ENCODE measurements at places on chromosomes 2 and 18.

GRCh38 chr2:113276761-113277425 is 1.8 kb downstream of the PAX8 start:
- DNase-seq, result no peak

GRCh38 chr18:60873708-60874107 is 459.5 kb upstream of the CDH20 start:
- DNase-seq, result no peak

- no peak for DNase-seq
These were observed 1.8 kb downstream of the ACVR1 start for GRCh38 chr2:157874348-157874747.

DNA sequence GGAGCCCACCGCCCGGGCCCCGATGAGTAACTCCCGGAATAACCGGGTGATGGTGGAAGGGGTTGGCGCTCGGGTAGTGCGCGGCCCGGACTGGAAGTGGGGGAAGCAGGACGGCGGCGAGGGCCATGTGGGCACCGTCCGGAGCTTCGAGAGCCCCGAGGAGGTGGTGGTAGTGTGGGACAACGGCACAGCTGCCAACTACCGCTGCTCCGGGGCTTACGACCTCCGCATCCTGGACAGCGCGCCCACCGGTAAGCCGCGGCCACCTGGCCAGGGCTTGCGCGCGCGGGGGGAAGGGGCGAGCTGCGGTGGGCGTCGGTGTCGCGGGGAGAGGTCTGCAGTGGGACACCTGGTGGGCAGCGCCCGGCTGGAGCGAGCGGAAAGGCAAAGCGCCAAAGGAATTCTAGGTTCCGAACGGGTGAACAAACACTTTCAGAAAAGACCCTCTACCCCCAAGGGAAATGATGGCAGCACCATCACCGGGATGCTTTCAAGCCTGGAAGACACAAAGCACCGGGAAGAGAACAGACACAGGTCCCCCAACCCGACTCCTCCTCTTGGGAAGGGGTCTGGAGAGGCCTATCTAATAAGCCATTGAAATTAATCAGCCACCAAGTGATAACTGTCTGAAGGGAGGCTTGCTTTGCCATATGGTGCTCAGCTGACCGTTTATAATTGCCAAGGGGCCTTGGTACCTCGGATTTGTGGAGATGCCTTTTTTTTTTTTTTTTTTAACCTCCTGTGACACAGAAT is 1.1 kb downstream of the MIB1 start:
- peak; percentile 13 for DNase-seq

GRCh38 chr2:40033781-40034180 is 254.7 kb upstream of the THUMPD2 start:
- DNase-seq, result no peak

GRCh38 chr2:168592181-168592831 is 136.2 kb downstream of the CERS6 start:
- no peak for DNase-seq

- DNase-seq, result no peak
These were observed 35.6 kb upstream of the LRRC30 start for GRCh38 chr18:7195266-7195665.

DNA sequence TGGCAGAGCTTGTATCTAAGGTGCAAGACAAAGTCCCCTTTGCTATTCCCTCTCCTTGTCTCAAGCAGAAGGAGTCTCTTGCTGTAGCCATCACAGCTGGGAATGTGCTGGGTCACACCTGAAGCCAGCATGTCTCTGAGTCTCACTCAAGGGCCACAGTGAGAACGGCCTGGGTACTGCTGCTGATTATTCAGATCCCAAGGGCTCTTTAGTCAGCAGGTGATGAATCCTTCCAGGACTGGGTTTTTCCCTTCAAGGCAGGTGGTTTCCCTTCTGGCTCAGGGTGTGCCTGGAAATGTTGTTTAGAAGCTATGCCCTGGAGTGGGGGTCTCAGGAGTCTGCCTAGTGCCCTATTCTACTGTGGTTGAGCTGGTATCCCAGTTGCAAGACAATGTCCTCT is 356.3 kb downstream of the PARD3B start:
- DNase-seq, result no peak

All from CD4-positive, alpha-beta T cell treated with Interferon alpha-2 for 1 hour (primary cell).